ENCODE measurements at places on chromosomes 1 and 21. TPM values are rescaled to one million over a fixed set of nuclear protein-coding genes. Genes with fewer than 3 reads are reported as not detected.

Gene PDZK1IP1
- total RNA-seq = not detected

Gene CLCC1
- total RNA-seq = 38.1 TPM

Gene OVAAL
- total RNA-seq = not detected

Gene GPR25
- not detected for total RNA-seq

Gene S100A2
- total RNA-seq = 2.4 TPM

Gene CLDN19
- total RNA-seq = not detected

Gene LENEP
- 0.99 TPM for total RNA-seq

Gene SLFNL1
- total RNA-seq = 0.26 TPM

Gene AVPR1B
- total RNA-seq = not detected

Gene DDR2
- total RNA-seq = 178 TPM

Gene CDCA8
- 6.1 TPM for total RNA-seq

Gene ZSWIM5
- total RNA-seq = 0.75 TPM

Gene INAVA
- not detected for total RNA-seq

Measured in aortic smooth muscle cell (primary cell).